Stimulated activated CD4-positive, alpha-beta T cell treated with anti-CD3 and anti-CD28 coated beads, TNF-alpha, amount 100 ng/mL, for 24 hours (primary cell): ENCODE measurements at places on chromosomes 7 and 10.

DNA sequence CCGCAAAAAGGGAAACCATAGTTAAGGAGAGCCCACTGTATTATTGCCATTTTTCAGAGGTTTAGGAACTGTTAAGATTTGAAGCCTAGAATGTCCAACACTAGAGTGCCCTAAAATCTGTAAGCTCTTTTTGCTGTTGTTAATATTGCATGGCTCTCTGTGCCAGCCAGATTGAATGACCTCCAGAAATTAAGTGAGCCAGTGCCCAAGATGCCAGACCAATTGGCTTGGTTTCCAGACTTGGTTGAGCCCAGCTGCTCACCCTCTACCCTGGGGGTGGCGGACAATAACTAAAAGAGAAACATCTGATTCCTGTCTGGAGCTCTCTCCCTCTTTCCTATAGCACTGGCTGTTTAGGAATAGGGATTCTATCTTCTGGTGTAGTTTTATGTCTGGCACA is 340.1 kb downstream of the PHF14 start:
- no peak for DNase-seq

DNA sequence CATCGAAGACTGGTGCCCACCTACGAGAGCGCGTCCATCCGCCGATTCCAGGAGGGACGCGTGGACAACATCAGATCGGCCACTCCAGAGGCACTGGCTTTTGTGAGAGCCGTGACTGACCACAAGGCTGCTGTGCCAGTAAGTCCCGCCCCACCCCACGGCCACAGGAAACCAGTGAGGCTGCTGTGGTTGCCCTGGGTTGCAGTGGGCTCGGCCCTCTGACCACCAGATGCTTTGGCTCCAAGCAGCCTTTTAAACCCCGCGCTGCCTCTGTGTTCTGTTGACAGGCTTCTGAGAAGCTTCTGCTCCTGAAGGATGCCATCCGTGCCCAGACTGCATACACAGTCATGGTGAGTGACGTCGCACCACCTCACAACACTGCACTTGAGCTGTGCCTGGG is 24.4 kb upstream of the C10orf53 start:
- no peak for DNase-seq

- no peak for DNase-seq
Observed at GRCh38 chr7:135434047-135434446, 75.9 kb downstream of the CNOT4 start.

DNA sequence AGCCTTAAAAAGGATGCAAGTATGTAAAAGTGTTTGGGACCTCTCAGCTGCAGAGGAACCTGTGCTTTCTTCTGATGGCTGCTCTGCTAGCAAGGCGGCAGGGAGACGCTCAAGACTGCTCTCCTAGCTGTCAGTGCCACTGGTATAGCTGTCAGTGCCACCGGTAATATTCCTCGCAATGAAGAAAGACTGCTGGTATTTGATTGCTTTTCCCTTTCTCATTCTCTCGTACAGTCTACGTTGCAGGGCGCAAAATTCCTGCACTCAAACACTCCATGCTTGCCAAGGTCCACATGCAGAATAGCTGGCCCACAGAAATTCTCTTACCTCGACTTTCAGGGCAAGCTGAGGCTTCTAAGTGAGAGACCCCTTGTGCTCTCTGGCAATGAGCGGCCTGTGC is 432.6 kb upstream of the KLF6 start:
- no peak for DNase-seq
